Activated CD4-positive, alpha-beta T cell treated with anti-CD3 and anti-CD28 coated beads, Interleukin-2, Interleukin-6, amounts not matched to agents 100 ng/mL and 50 ng/mL, durations not matched to agents 16 hours and 8 hours (primary cell): ENCODE measurements at places on chromosomes 5 and 9.

DNA sequence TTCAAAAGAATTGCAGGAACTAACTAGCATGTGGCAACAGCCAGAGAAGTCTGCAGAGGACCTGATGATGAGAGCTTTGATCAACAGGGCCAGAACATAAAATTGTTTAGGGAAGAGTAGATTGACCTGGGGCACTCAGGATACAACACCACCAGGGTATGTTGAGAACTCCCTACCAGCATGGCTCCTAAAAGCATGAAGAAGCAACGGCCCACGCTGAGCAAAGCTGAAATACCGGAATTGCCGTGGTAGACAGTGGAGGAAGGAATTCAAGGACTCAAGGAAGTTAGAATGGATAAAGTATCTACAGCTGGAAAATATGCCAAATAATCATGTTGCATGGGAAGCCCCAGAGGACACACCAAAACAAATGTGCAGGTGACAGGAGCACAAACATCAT, 31.6 kb downstream of the DROSHA start:
- no peak for DNase-seq

DNA sequence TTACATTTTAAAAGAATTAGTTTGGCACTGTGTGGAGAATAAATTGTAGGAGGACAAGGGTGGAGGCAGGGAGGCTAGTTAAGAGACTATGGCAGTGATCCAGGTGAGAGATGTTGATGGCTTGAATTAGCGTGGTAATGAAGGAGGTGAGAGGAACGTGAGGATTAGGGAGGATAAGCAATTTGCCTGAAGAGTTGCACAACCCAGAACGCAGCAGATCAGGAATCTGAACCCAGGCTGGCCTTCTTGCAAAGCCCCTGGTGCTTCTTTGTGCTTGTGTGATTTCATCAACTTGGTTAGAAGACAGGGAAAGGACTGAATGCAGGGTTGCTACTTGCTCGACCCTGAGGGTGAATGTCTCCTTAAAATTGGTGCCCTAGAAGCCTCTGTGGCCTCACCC, 6.9 kb upstream of the SCAMP1 start:
- no peak for DNase-seq

- DNase-seq: no peak
These were observed 19.8 kb downstream of the CDO1 start for GRCh38 chr5:115796656-115797055.

GRCh38 chr5:6235726-6236125, 142.6 kb downstream of the MED10 start:
- DNase-seq: no peak

- DNase-seq: no peak
These were observed 149.1 kb upstream of the TRPM3 start for GRCh38 chr9:71270554-71270953.

DNA sequence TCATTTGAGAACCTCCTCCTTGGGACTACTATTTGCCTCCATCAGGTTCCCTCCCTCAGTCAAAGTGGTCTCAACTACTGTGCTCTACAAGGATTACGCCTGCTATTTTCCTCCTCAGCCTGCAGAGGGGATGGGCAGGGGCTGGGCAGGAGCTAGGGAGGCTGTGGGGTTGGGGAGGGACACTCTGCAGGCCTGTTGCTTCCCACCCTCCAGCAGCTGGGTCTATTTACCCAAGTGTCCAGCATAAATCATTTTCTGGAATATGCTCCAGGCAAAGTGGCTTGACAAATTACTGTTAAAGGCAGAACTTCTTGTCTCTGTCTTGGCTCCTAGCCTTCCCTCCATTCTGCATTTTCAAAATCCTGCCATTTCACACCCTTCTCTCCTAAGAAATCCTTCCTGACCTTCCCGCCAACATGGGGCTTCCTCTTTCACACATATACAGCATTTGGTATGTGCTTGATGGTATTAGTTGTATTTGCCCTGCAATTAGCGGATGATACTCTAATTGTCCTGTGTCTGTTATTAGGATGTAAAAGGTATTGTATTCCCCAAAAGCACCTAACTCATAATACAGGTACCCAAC, 106.7 kb downstream of the EFNA5 start:
- no peak for DNase-seq

DNA sequence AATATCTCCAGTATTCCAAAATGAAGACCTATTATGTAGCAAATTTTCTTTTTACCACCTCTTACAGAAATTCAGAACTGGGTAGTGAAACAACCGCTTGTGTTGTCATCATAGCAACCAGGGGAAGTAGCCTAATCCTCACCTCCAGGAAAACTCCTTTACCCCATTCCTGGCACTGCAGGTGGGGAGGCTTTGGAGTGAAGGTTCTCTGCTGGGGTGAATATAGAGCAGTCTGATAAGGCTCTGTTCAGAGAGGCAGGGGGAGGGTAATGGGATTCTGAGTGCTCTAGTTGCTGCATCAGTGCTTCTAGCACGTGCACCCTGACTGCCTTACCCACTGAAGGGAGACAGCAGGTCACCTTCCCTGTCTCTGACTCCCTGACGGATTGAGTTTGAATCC, 116.2 kb downstream of the MAN2A1 start:
- no peak for DNase-seq

DNA sequence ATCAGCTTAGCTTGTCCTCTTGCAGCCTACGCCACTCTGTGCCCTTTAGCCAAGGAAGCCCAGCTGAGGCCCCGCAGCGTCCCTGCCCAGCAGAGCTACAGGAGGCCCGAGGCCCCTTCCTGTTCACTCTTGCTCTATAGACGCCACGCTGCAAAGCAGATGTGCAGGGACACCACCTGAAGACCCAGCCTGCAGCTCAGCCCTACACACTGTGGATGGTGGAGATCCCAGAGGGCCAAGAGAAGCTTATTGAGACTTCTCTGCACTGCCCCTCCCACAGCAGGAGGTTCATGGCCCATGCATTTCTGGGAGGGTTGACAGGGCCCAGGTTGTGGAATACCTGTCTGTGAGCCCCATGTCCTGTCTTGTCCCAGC, 33.6 kb downstream of the IRF1 start:
- peak; percentile 28 for DNase-seq

GRCh38 chr5:177453852-177454396, 7.3 kb downstream of the PRR7 start:
- DNase-seq: no peak

DNA sequence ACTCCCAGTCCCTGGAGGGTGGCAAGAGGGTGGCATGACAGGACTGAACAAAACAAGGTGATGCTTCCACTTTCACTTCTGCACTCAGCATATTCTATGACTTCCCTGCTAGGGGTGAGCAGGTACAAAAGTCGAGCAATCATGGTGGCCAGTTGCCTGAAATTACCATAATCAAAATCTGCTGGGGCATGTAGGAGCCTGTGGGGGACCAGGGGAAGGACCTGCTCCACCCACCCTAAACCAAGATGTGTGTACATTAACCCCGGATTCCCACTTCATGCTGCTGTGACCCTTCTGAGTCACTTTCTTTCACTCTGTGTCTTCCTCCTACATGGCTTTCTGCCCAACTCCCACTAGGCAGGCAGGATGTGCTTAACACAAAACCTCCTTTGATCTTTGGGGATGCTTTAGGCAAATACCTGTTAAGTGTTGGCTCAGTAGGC, 73.3 kb upstream of the PHF24 start:
- DNase-seq: peak; percentile 18

DNA sequence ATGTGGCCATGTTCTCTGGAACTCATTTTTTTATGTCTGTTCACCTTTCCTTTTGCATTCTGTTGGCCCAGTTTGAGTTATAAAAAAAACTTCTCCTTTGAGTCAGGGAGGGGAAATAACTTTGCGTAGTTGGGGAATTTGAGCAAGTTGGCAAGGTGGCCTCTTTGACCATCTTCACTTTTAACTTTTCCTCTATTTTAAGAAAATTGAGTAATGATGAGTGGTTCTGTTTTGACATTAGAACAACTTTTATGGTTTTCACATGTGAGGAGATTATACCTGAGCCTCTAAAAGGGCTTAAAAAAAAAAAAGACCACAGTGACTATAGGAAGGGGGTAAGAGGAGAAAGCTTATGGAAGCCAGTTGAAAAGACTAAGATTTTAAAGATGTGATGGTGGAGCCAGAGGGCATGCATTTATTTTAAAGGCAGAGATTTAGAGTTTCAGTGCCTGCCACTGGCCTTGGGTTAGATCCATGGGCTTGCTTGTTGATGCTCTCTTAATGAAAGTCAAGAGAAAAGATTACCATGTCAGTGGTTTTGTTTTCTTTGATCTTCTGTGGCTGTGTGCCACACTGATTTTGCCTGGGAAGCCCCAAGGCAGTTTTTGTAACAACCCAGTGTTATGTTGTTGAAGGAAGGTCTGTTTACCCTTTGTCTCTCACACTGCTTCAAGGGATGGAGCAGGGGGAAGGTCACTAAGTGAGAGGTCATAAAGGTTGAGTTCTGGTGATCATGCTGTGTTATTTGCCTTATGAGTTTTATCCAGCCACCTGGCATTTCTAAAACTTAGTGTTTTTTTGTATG, 219.7 kb upstream of the CD180 start:
- no peak for DNase-seq

DNA sequence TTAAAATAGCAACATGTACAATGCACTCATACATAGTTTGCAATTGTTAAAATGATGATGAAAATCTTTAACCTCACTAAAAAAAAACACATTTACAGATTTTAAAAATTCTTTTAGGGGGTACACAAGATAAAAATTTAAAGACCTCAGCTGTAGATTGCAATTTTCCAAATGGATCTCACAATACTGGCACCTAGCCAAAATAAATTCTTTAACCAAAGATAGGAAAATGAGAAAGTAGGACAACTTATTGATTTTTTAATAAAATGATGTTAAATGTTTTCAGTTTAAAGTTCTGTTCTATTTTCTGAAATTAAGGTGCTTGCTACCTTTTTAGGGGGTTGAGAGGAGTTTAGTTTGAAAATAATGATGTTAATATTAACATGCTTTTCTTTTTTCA, 90.0 kb downstream of the PCSK1 start:
- no peak for DNase-seq

GRCh38 chr9:127809002-127809539, 6.4 kb downstream of the FPGS start:
- no peak for DNase-seq
